ENCODE measurements at places on chromosomes 7 and 10. TPM values are rescaled to one million over a fixed set of nuclear protein-coding genes. Genes with fewer than 3 reads are reported as not detected.

CPEB3 gene
- total RNA-seq, result 0.54 TPM

NPFFR1 gene
- total RNA-seq, result not detected

KNDC1 gene
- total RNA-seq, result 0.03 TPM

NRG3 gene
- total RNA-seq, result not detected

ERVW-1 gene
- not detected for total RNA-seq

WDR37 gene
- total RNA-seq, result 18.1 TPM

ANKRD1 gene
- not detected for total RNA-seq

HNRNPA2B1 gene
- total RNA-seq, result 722 TPM

DNA sequence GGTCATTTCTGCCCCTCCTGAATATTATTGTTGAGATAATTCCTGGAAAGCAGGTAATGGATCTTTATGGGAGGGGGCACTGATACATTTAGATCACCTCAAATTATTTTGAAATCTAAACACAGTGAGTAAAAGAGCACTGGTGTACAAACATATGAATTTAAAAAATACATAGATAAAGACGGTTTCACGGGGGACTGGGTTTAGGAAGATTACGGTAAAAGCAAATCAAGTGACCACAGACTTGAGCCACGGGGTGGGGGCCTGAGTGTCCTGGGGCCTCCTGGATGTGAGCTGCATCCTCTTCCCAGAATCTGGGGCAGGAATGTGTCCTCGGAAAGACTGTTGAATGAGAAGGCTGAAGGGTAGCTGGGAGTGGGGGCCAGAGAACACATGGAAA, 219.1 kb upstream of the KLF6 start:
- no peak for DNase-seq

- DNase-seq, result no peak
Observed at GRCh38 chr7:99666013-99666395, 13.8 kb downstream of the CYP3A5 start.

GRCh38 chr7:34220506-34221185, 315.3 kb downstream of the BMPER start:
- no peak for DNase-seq

- DNase-seq, result no peak
Observed at GRCh38 chr10:31739146-31739545, 189.5 kb downstream of the ARHGAP12 start.

DNA sequence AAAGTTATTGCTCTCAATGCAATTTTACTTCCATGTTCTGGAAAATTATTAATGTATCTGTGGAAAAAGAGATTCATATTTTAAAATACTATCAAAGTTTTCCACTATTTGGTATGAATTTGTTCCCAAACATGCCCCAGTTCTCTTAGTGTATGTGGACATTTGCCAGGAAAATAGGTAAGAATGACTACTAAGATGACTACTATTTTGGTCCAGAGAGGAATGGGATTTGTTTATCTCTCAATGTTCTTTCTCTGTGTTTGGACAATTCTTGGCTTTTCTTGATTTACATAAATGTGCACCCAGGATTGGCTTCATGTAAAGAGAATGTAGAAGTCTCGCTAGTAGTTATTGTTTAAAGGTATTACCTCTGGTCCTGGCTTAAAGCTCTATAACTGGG, 60.3 kb upstream of the POT1 start:
- no peak for DNase-seq

DNA sequence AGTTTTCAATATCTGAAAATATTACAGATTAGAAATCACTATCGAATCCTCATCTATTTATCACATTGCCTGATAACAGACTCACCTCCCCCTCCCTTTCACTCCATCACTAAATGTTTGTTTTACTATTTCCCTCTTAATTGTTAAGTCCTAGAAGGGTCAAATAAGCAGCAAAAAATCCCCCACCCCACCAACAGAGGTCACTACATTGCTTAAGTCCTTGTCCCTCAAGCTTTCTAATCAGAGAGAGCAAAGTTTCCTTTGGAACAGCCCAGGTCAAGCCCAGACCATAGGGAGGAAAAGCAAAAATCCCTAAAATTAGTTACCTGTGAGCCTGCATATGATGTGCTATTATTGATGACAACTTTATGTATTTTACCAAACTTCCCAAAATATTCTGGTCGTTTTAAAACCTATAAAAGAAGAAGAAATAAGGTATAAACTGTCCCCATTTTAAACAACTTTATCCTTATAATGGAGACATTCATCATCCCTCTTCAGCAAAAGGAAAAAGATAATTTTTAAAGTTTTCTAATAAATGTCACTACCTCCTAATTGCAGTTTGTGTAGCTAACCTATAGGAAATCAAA, 95.0 kb downstream of the CNOT4 start:
- DNase-seq, result peak; percentile 32

- no peak for DNase-seq
Observed at GRCh38 chr10:19782430-19783089, 33.7 kb upstream of the PLXDC2 start.

DNA sequence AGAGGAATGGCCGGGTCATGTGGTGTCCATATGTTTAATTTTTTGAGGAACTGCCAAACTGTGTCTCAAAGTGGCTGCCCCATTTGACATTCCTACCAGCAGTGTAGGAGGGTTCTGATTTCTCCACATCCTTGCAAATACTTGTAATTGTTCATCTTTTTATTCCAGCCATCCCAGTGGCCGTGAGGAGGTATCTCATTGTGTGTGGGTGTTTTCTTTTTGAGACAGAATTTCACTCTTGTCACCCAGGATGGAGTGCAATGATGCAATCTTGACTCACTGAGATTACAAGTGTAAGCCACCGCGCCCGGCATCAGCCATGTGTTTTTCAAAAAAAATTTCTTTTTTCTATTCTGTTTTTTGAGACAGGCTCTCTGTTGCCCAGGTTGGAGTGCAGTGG, 38.7 kb upstream of the DLG5 start:
- DNase-seq, result peak; percentile 20

- no peak for DNase-seq
Observed at GRCh38 chr7:14233868-14234369, 244.5 kb upstream of the ETV1 start.

DNA sequence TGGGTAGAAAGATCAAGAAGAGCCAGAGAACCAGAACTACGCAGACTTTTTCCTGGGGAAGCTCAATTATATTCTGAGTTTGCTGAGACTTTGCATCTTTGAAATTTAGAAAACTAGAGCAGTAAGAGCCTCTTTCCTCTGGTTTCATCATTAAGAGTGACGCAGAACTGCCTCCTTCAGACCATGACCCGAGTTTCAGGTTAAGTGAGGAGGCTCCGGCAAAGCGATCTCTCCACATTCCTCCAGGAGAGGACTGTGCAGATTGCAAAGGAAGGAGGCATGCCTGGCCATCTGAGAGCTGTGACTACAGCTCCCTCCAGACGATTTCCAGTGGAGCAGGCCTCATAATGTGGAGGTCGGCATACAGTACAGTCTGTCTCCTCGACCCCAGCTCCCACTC, 115.8 kb upstream of the LANCL2 start:
- no peak for DNase-seq

DNA sequence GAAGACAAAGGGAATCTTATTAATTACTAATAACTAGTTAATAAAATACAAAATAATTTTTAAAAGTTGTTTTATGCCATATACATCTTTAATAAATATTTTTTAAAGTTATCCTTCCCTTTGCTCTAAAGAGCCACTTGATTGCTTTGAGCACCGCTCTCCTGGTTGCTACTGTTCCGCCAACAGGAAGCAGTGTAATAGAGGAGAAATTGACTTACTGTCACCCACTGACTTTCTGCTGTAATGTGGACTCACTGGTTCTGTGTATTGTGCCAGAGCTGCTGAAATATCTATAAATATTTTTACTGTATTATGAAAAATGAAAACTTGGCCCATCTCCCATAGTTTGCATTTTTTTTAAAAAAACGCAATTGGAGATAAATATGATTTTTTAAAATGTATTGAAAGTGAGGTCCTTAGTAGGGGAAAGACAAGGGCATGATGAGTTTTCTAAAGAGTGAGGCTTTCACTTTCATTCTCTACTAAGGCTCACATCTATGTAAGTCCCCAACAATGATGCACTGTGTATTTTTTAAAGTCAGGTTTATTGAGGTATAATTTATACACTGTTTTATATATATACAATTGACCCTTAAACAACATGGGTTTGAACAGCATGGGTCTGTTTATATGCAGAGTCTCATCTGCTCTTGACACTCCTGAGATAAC, 100.5 kb downstream of the NPY start:
- no peak for DNase-seq

DNA sequence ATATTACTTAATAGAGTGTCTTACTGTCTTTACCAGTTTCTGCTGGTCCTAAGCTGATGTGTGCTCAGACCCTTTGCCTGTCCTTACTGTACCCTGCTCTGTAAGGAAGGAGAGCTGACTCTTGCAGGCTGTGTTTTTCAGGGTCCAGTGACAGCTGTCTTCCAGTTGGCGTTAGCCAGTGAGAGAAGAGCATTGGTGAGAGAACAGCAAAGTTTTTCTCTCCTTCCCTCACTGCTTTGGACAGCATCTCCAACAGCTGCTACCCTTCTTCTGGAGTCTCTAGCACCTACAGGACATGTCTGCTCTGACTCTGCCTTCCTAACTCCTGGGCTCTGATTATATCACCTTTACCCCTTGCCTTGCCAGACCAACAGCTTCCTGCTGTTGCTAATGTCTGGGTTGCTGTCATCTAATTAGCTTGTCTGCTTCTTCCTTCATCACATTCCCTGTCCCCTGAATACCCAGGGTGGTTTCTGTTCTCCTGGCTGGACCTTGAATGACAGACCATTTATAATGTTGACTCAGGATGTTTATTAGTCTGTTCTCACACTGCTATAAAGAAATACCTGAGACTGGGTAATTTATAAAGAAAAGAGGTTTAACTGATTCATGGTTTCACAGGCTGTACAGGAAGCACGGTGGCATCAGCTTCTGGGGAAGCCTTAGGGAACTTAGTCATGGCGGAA, 23.5 kb upstream of the PANK1 start:
- no peak for DNase-seq

DNA sequence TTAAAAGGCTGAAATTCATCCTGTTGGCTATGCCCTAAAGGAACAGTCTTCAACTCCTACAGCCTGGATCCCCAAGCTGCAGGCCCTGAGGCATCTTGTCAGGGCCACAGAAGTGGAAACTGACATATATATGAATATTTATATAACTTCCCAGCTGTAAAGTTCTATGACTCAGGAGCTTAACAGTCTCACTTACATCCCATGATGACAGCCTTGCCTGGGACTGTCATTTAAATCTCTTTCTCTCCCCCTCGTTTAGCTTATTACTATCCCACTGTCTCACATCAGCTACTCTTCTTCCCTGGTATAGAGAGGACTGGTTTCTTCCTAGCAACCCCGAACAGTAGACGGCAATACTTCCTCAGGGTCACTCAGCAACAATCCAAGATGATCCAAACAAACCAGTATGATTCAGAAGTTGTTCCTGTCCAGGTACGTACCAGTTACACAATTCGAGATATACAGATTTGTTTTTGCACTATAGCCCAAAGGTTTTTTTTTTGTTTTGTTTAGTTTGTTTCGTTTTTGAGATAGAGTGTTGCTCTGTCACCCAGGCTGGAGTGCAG, 22.7 kb downstream of the KIAA1549 start:
- peak; percentile 83 for DNase-seq

GRCh38 chr7:79317728-79318127, 135.7 kb downstream of the MAGI2 start:
- peak; percentile 70 for DNase-seq

DNA sequence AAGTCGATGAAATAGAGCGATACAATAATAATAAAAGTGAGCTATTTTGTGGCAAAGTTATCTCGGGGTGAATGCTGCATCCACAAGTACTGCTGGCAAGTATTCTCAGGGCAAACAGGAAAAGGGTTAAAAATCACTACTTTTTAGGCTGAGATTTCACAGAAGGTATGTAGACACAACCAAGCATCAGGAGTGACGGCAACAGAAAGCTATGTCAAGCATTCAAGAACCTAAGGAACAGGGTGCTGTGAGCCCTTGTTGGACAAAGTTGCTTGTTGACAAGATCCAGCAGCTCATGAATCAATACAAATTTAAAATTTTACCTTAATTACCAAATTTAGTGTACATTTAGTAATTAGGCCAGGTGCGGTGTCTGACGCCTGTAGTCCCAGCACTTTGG, 41.2 kb upstream of the C1QL3 start:
- DNase-seq, result no peak

DNA sequence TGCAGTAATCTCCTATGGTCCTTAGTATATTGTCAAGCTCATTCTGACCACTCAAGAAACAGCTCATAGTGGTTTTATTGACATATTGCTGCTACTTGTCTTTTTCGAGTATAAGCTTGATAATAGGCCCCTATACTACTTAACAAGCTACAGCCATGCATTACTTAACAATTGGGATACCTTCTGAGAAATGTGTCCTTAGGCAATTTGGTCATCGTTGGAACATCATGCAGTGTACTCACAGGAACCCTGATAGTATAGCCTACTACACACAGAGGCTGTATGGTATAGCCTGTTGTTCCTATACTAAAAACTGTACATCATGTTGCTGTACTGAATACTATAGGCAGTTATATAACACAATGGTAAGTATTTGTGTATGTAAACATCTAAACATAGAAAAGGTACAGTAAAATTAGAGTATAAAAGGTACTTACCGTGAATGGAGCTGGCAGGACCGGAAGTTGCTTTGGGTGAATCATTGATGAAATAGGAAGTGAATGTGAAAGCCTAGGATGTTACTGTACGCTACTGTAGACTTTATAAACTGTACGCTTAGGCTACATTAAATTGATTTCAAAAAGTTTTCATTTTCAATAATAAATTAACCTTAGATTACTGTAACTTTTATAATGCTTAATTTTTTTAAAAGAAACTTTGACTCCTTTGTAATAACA, 160.9 kb downstream of the LRRC4 start:
- peak; percentile 59 for DNase-seq

DNA sequence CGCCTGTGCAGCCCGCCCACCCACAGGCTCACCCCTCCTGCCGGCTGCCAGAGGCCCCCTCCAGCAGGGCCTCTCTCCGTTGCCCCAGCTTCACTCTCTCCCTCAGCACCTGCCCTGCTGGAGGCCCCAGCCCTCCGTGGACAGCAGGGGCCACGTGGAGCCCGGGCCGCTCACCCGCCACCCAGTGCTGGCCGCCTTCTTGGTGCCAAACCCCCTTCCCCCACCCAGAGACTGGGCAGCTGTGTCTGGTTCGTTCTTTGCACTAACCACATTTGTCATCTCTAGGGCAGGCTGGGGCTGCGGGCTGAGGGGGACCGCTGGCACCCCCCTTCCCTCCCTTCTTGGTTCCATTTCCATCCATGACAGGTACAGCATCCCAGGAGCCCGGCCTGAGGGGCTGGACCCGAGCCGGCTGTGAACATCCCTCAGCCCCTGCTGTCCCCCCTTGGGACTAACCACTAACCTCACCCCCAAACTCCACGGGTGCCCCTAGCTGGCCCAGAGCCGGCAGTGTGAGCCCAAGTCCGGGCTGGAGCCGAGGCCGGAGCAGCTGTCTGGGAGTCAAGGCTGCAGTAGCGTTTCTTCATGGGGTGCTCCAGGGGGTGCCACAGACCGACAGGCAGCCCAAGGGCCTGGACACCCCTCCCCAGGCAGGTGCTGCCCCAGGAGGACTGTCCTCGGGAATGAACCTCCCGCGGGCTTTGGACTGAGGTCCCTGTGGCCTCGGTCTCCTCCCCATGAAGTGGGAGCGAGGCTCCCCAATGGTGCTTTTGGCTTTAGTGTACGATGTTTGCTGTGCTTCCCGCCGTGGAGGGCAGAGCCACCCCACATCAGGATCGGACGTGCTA, 25.5 kb upstream of the AMZ1 start:
- DNase-seq, result no peak
